Putamen (tissue), 1 donor: ENCODE measurements at places on chromosomes 5 and 9.

DNA sequence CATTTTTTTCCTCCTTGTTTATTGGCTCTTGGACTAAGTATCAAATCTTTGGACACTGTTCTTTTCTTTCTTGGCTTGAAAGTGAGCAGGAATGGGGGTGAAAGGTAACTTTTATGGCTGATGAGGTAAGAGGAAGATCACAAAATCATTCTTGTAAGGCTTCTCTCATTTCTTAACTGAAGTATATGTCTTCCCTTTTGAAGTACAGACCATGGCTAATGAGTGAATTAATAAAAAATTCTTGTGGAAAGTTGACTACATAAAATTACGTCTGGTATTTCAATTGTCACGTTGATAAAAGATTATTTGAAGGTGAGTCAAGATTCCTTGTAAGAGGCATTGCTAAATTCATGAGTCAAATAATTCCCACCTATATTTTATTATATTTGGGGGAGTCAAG is 25.1 kb downstream of the VCAN start:
- no peak for DNase-seq

DNA sequence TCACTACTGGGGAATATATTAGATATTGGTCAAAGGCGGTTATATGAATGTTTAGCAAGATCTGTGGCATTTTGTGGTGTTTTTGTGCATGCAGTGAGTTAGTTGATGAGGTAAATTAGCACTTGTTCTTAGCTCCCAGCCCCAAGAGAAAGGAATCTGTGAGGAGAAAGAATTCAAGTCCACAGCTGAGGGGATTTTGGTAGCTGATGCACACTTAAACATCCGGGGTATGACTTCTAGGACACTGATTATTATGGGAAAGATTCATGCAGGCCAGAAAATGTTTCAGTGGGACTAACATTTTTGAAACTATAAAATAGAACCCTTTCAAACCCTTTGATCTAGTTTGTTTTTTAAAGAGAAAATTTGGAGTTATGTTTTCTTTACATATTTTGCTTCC is 118.2 kb upstream of the RPS23 start:
- DNase-seq, result no peak

DNA sequence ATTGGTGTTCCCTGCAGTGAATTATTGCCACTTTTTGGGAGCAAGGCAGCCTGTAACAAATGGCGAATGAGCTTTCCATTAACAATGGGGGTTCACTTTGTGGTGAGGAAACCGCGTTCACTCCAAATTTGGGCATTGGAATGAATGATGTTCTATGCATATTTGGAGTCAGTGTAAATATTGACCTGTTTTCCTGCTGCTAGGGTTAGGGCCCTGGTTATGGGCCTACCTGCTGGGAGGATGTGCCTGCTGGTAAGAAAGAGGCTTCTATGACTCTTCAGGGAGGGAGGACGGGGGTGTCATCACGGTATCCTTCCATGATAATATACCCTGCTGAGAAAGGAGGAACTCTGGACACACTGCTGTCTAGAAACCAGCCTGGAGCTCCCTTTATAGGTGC is 29.0 kb downstream of the C9orf50 start:
- no peak for DNase-seq

DNA sequence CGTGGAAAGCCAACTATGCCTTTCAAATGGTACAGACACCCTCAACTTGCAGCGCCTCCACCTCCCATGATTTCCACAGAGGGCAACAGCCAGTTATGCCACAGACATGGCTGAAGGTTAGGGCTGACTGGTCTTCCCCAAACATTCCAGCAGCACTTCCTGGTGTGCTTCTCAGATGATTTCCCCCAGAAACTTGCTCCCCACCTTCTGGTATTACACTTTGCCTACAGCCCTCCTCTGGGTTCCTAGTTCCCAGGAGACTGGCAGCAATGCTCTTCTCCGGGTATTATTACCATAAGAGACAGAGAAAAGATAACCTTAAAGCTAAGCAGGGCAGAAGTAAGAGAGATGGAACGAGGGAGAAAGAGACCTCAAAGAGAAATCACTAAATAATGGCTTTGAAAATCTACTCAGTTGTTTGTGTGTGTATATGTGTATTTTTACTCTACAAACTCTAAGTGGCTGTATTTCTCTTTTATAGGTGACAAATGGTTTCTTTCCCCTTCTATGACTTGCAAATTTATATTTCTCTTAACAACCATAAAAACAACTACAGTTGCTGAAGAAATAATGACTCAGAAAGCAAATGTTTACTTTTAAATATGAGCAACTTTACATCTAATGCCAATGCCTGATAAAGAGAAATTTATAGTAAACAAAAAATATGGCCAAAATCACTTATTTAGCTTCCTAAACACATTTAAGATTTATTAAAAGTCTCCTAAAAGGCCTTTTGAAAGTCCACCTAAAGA is 133.8 kb downstream of the PDE4D start:
- DNase-seq, result no peak

- DNase-seq, result peak; percentile 65
Measured at GRCh38 chr5:16456103-16456832, 9.3 kb downstream of the ZNF622 start.

- no peak for DNase-seq
Measured at GRCh38 chr5:134226441-134227192, 744 bp upstream of the PPP2CA start.

GRCh38 chr5:132103332-132103951 is 29.9 kb downstream of the CSF2 start:
- DNase-seq, result no peak

GRCh38 chr9:3751125-3751758 is 225.4 kb upstream of the RFX3 start:
- DNase-seq, result no peak

GRCh38 chr5:65895891-65896290 is 30.5 kb upstream of the ERBIN start:
- no peak for DNase-seq

DNA sequence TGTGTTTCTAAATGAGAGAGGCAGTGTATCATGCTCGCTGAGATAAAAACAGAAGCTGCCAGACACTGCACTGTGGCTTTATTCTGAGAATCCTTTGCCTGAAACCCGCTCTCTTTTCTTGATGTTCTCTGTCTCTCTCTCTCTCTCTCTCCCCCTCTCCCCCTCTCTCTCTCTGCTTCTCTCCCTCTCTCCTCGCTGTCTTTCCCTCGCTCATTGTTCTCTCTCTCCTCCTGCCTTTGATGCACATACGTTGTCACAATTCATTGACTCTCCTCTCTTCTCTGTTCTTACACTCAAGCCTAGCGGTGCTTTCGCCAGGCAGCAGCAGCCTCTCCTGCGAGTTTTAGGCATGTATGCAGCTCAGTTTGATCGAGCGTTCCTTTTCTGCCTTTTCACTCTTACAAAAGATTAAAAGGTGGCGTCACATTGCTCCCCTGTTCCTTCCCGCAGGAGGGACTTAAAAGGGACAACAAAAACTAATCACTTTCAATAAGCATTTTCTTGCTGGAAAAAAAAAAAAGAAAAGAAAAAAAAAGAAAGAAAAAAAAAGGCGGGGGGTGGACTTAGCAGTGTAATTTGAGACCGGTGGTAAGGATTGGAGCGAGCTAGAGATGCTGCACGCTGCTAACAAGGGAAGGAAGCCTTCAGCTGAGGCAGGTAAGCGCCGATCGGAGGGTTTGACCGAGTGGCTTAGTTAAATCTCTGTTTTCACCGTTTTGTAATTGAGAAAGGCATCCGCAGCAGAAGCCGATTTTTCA is 717.9 kb upstream of the WWC1 start:
- DNase-seq, result peak; percentile 42

- no peak for DNase-seq
Measured at GRCh38 chr9:29422438-29422837, 1849.2 kb upstream of the C9orf72 start.

- DNase-seq, result no peak
Measured at GRCh38 chr9:89863837-89864236, 259.0 kb downstream of the GADD45G start.

GRCh38 chr9:71858102-71858798 is 52.7 kb downstream of the ABHD17B start:
- DNase-seq, result no peak

DNA sequence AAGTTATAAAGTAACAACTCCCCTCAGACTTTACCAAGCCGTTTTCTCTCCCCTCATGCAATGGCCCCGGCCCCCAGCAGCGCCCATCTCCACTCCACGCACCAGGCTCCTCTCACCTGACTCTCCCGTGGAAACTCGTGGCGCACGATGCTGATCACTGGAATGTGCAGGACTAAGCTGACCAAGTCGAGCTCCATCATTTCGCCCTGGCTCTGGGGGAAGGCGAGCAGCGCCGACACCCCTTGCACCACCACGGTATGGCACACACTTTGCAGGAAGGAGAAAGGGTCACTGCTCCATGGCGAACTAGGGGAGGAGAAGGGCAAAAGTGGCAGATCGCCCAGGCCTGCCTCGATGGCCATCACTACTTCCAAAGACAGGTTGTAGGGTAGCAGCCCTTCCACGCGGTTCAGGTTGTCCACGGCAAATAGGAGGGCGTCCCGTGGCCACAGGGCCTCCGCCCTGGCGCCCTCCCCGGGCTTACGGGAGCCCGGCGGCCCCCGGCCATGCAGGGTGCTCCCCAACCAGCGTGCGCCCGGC is 1.2 kb downstream of the GRIN3A start:
- no peak for DNase-seq

DNA sequence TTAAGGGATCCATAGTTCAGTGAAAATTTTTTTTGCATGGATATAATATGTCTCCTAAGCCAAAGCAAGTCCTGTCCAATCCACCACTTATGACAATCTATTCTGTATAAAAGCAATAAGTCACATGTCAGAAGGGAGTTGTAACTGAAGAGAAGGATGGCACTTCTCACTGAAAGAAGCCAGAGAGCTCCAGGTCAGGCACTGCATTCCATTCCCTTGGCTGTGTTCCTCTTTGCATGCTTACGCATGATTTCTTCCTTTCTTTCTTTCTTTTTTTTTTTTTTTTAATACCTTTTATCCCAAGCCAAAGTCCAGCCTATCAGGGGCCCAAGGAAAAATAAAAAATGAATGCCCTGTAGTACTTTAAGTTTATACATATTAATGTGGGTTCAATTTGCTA is 39.8 kb downstream of the MAMDC2 start:
- no peak for DNase-seq

- no peak for DNase-seq
Measured at GRCh38 chr5:8458038-8458383, 589.1 kb downstream of the MTRR start.

- DNase-seq, result no peak
Measured at GRCh38 chr5:124419531-124419930, 326.9 kb downstream of the ZNF608 start.

DNA sequence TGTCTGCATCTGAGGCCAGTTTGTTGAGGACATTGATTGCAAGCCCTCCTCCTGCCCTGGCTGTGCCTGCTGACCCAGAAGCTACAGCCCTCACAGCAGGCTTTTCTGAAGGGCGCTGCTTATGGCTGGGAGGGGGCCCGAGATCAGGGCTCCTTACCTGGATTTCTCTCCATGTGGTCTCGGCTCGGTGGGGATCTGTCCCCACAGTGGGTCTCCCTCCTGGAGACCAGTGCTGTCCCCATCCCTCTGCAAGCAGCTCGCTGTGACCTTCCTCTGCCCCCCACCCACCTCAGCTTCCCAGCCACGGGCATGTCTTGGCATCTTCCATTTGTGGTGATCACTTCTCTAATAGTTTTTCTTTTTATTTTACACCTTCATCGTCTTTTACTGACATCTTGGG is 357.9 kb downstream of the IRX2 start:
- DNase-seq, result no peak

- peak; percentile 78 for DNase-seq
Measured at GRCh38 chr5:150487199-150488061, 20.5 kb upstream of the NDST1 start.

- DNase-seq, result no peak
Measured at GRCh38 chr9:92504881-92505280, 22.6 kb upstream of the ASPN start.

DNA sequence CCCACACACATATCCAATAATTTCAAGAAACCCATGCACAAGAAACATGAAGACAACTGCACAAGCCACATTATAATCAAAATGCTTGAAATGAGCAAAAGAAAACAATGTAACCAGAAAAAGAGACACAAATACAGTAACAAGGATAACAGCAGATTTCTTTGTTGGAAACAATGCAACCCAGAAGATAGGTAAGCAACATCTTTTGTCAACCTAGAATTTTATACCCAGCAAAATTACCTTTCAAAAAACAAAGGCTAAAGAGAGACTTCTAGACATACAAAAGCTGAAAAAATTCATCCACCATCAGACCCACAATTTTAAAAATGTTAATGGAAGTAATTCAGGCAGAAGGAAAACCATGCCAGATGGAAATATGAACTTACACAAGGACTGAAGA is 5.0 kb upstream of the COL23A1 start:
- no peak for DNase-seq

GRCh38 chr5:146165460-146165859 is 17.0 kb downstream of the LARS1 start:
- no peak for DNase-seq

DNA sequence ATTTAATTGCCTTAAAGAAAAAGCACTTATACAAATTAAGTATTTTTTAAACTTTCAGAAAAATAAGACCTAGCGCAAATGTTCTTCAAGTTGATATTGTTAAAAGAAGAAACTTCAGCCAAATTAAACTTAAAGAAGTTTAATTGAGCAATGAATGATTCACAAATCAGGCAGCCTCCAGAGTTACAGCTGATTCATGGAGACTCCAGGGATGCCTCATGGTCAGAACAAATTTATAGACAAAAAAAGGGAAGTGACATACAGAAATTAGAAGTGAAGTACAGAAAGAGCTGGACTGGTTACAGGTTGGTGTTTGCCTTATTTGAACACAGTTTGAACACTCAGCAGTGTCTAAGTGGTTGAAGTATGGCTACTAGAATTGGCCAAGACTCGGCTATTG is 60.3 kb downstream of the CDKN2A start:
- no peak for DNase-seq

DNA sequence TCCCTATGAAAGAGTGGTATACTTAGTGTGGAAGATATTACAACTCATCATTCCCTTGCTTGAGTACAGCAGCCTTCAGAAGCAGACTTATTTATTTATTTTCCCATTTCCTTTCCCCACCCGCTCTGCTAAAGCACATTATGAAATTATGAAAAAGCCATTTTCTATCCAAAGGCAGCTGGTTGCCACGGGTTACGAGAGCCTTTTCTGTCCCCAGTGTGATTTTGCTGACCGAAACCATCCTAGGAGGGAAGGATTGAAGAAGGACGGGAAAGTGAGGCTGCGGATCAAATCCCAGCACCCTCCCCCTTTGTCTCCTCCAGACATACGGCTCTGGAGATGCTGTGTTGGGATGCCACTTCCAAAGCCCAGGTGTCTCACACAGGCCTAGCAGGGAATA is 246.9 kb downstream of the TLR4 start:
- no peak for DNase-seq

- DNase-seq, result no peak
Measured at GRCh38 chr9:135474915-135475314, 4.7 kb upstream of the PPP1R26 start.

- DNase-seq, result peak; percentile 82
Measured at GRCh38 chr9:127949827-127950512, 12.3 kb upstream of the DPM2 start.

DNA sequence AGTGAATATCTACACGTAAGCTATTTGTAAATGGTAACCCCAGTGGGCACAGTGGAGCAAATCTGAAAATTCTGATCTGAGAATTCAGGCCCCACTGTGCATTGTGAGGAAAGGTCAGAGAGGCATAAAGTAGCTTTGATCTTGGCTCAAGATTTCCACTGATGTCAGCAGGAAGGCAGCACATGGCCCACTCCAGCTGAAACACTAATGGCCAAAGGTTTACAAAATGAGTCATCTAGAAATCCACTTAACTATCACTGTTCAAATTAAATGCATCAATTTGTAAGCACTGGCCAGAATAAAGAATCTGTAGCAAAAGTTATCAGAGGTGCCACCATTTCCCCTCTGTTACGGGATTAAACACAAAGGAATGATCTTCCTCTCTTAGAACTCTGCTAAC is 191.6 kb downstream of the C9orf152 start:
- DNase-seq, result no peak
